ENCODE measurements at places on chromosomes 4 and X.

DNA sequence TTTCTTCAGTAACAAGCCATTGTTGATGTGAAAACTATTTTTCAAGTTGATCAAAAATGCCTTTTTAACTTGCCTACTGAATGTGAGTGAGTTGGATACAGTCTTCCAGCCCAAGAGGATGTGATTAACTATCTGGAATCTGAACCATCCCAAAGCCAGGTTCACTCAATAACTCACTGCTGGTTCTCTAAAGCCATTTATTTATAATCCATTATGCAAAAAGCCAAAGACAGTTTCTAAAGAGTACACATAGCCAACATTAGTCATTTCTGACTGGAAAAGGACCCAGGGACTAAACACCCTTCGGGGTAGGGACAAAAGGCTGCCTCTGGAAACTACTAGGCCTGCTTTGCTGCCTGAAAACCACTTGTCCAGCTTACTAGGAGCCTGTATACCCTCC is 109.6 kb downstream of the SHROOM4 start:
- no peak for DNase-seq

GRCh38 chr4:16992566-16993225 is 94.3 kb upstream of the LDB2 start:
- DNase-seq: no peak

- no peak for DNase-seq
Measured at GRCh38 chr4:24932515-24933225, 19.8 kb upstream of the CCDC149 start.

- no peak for DNase-seq
Measured at GRCh38 chr4:95957759-95958158, 117.9 kb downstream of the PDHA2 start.

- no peak for DNase-seq
Measured at GRCh38 chrX:87516717-87517121, 883 bp upstream of the KLHL4 start.

DNA sequence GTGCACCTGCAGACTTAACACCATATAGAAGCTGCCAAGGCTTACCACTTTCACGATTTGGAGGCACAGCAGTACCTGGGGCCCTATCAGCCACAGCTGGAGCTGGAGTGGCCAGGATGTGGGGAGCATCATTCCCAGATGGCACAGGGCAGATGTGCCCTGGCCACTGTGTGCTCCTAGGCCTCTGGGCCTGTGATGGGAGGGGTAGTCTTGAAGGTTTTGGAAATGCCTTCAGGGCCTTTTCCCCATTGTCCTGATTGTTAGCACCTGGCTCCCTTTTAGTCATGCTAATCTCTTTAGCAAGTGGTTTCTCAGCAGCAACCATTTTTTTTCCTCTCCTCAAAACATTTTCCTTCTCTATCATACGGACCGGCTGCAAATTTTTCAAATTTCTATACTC is 490.2 kb downstream of the RAB28 start:
- DNase-seq: no peak

GRCh38 chrX:132591719-132592275 is 103.0 kb upstream of the MBNL3 start:
- DNase-seq: no peak

DNA sequence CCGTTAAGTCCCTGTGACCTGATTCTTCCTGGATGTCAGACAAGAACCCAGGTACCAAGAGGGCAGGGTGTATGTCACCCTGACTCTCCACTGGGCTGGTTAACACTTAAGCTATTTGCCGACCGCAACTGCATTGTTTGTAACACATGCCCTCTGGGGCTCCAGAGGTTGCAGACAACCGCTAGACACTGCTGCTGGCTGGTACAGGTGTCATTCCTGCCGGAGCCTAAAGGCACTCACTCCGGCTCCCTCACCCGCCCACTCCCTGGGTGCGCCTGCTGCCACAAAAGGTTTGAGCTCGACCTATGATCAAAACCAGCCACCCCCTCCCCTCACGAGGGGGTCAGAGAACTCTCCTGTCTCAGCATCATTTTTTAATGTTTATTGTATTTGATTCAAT is 208.2 kb downstream of the FAT4 start:
- no peak for DNase-seq

DNA sequence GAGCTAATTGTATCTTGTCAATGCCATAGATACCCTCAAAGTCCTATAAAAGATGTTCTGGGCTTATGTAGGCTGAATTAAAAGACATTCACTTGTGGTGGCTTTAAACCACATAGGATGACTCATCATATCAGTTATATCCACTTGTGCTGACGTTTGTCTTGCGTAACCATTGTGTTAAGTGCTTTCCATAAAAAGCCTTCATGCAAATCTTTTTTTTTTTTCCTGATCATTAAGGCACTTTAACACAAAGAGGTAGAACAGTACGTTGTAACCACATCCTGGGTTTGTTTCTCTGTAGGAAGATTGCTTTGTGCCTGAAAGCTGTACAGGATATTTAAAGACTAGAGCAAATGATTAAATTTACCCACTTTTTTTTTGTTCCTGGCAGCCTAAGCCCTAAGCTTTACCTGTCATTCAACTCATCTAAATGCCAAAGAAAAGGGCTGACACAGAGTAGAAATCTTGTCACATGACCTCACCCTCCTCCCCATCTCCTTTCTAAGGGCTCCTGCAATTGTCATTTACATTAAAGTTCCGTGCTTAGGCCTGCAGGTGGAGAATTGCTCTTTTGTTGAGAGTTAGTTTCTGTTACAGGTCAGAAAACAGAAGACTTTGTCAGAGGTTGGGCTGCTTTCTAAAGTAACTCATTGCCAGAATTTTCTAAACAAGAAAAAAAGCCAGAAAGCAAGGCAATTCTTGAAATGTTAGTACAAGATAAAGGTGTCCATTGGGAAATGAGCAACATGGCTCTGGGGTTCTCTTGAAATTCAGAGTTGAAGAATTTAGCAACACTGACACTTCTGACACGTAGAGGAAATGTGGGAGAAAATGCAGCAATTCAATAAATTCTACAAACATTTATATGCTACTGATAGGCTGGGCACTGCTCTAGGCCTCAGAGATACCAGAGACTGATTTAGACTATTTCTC is 555.6 kb downstream of the PPARGC1A start:
- DNase-seq: no peak

DNA sequence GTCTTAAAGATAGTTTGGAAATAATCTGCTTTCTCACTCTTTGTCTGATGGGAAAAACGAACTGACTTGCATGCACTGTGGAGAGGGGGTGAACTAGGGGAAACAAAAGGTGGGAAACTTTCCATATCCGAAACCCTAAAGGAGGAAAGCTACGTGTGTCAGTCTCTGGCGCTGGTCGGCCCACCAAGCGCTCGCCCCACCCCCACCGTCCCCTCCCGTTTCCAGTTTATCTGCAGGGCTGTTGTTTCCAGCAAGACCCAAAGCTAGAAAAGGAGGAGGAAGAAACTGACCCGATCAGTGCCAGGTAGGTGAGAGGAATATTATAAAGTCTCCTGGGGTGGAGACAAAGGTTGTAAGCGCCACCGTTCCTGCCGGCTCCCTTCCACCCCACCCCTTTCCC is 552 bp downstream of the TCEAL9 start:
- DNase-seq: no peak

- DNase-seq: no peak
Measured at GRCh38 chr4:19010761-19011160, 989.2 kb upstream of the LCORL start.

GRCh38 chr4:123312951-123313592 is 83.5 kb upstream of the SPRY1 start:
- DNase-seq: no peak

All from cerebellar nuclear complex (tissue), 1 donor.